Heart right ventricle (tissue), 16 donors: ENCODE measurements at places on chromosomes 3 and 15.

DNA sequence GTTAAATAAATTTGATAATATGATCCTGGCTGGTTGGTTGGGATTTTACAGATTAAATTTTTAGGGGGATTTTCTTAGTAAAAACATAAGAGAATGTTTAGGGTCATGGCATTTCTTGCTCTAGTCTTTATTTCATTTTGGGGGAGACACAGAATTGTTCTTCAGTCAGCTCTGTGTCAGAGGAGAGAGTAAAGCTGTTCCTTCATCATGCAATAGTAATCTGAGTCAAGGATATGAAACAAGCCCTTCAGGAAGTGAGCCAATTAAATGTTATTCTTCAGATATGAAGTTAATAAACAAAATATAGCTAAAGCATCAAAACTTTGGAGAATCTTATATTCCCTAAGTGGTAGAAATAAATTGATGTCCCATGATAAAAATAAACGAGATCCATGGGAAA, 22.9 kb upstream of the SLC4A7 start:
- no peak for DNase-seq

DNA sequence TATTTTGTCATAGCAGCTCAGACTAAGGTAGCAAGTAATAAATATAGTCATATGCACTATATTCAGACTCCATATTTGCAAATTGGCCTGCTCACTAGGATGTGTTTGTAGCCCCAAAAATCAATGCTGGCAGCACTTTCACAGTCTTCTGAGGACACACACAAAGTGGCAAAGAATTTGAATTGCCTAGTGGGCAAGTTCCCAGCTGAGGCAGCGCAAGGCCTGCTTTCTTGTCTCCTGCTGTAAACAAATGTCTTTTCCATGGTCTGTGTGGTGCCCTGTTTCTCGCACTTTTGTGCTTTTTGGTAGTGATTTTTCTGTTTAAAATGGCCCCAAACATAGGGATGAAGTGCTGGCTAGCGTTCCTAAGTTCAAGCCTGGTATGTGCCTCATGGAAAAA, 416.0 kb downstream of the OCA2 start:
- DNase-seq: no peak

DNA sequence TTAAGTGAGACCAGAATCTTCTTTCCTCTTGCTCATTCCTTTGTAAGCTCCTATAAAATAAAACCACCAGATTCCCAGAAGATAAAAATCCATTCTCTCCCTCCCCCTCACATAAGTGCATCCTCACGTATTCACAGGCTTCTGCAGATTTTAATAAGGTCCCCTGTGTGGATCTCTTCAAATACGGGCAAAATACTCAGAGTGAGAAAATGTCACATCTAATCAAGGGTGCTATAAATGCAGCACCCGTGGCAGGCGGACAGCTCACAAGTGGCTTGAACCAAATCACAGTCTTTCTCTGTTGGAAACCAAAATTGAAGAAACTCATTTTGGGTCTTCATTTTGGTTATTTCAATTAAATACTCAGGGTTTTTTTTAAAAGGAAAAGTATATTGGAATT, 212.9 kb upstream of the CMC1 start:
- no peak for DNase-seq

GRCh38 chr15:83970295-83970890, 265.2 kb upstream of the GOLGA6L4 start:
- peak; percentile 27 for DNase-seq

DNA sequence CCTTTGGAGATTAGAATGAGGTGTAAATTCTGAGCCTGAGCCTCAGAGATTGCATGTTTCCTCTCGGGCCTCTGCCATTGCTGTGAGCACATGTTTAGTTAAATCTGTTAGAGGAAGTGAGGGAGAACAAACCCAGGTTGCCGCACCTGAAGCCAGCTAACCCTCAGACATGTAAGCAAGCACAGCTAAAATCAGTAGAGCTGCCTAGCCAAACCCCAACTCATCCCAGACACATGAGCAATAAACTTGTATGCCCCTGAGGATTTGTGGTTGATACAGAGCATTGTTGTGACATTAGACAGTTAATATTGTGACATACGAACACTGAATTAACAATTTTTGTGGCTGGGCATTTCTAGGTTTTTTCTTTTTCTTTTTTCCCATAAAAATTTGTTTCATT, 41.9 kb downstream of the NMD3 start:
- DNase-seq: no peak

DNA sequence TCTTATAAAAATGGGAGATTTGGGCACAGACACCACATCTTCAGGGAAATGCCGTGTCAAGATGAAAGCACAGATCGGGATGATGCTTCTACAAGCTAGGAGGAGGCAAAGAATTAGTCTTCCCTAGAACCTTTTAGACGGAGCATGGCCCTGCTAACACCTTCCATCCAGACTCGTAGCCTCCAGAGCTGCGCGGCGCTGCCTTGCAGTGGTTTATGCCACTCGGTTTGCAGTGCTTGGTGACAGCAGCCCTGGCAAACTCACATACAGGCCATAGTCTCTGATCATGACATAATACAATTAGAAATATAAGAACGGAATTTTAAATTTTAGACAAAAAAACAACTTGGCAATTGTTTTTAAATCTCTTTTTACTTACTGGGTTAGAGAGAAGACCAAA, 37.1 kb upstream of the SLC41A3 start:
- DNase-seq: no peak

GRCh38 chr3:9080163-9080562, 116.9 kb upstream of the RAD18 start:
- no peak for DNase-seq

DNA sequence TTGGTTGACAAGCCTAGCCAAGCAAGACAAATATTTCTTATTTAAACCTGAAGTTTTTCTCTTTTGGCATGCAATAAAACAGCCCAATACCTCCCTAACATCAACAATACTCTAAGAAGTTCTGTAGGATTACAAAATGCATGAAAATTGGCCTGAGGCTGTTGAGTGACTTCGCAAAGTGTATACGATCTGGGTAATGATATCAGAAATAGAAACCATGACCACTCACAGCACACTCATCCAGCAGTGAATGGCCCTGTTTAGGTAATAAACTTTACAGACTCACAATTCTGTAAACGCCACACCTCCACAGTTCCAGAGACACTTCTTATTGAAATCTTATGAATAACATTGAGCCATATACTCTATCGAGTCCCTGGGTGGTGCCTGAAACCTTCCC, 83.0 kb upstream of the NAALADL2 start:
- DNase-seq: no peak

DNA sequence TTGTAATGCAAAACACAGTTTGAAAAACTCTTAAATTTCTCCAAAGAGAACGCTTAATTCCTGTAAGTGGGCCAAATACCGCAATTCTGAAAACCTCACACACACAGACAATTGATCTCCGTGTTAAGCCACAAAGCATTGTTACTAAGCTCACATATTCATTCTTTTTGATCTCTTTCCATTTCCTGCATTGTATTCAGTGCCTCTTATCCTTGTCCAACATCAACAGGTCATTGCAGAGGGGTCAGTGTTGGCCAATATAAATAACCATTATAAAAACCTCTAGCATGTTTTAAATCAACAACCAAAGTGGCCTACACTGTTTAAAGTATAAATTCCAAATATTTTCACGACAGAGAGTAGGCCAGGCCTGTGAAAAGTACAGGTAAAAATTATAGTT, 171.1 kb downstream of the PDZRN3 start:
- DNase-seq: no peak

GRCh38 chr15:85492406-85492805, 112.0 kb downstream of the AKAP13 start:
- DNase-seq: no peak

DNA sequence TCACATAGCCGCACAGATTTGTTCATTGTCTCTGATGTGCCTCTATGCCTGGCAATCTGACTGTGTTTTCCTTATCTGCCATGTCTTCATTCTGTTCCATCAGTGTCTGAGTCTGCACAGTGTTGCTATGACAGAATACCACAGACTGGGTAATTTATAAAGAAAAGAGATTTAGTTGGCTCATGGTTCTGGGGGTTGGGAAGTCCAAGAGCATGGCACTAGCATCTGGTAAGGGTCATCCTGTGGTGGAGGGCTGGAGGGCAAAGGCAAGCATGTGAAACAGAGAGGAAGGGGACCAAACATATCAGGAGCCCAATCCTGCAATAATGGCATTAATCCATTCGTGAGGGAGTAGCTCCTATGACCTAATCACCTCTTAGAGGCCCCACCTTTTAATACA, 11.9 kb upstream of the HCN4 start:
- DNase-seq: no peak

DNA sequence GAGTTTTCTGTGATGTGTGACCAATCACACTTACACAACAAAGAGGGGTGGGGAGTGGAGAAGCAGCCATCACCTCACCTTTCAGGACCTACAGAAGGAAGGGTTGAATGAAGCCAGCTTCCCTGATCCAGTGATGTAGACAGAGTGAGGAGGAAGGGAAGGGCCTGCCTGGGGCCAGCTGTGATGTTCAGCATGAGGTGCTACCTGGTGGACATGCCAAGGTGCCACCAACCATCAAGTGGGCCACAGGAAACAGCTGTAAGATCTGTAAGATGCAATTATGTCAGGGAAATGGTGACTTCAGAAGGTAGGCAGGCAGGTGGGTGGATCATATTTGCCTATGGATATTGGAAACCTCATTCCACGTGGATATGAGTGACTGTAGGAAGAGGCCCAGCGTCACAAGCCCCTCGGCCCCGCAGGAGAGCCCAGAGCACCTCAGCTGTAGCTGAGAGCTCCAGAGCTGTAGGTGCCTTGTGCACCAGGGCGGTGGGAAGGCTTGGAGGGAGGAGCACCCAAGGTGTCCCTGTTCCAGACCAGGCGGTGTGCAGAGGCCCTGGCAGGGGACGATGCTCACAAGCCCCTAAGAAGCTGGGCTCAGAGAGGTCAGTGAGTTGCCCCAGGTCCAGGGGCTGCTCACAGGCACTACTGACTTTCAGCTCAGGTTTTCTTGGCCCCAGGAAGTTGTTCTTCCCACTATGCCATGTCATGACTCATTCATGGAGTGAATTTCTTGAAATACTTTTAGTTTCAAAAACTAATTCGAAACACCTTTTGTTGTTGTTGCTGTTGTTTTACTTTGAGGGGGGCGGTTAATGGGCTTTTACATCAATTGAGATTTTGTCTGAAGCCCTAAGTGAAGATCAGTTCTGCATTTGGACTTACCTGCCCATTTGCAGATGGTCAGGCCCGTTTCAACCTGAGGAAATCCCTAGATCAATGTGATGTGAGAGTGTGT, 94.2 kb upstream of the ALDH1A3 start:
- no peak for DNase-seq

DNA sequence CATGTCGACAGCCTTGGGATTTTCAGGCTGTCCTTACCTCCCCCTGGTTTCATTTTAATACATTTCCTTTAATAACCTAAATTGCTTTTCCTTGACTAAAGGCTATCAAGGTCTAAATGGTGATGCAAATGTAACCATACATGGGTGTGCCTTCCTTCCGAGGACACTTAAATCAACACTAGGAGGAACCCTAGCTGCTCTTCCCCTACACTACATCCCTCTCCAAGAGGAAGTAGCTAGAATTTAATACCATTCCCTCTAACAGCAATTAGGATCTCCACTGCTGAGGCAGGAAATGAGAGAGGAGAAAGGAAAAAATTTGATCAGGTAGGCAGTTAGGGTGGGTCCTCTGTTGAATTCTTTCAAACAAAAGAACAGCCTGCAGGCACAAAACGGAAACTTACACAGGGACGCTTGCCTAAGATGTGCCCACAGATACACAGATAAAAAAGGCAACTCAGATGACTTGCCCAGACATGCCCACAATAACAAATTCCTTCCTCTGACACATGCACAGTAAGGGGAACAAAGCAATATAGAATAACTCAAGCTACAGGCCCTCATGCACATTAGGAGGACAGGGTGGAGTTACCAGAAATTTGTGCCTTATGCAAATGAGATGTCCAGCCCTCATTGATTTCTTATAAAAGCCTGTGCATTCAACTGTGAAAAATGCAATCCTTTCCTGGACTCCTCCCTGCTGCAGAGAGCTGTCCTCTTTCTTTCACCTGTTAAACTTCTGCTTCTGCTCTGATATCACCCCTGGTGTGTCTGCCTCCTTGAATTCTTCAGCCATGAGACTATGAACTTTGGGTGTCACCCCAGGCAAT, 1024.4 kb upstream of the CADM2 start:
- no peak for DNase-seq

DNA sequence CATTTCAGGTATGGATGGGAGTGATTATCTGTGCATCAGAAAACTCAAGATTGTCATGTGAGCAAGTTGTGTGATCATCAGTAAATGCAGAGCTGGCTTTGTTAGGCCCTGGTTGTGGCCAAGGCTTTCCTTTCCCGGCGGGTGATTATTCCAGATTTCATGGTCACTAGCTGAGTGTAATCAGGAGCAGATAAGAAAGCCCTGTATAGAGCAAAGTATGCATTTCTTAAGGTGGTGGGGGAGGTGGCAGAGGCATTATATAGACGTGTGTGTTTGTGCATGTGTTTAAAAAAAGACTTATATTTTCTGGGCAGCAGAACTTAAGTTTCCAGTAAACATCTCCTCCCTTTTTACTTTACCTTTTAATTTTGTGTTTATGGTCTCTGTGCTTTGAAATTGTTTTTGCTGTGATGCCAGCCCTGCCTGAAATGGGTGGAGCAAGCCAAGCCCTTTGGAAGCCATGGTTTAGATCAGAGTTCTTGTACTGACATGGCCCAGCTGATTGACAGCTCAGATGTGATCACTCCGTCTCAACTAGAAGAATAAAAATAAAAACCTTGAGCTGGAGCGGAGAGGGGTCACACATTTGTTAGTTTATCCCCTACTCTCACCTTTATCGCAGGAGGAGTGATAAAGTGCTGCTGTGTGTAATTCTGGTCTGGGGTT, 22.2 kb downstream of the SMAD3 start:
- DNase-seq: no peak

GRCh38 chr3:15923640-15924405, 126.0 kb upstream of the ANKRD28 start:
- DNase-seq: no peak

- DNase-seq: no peak
Measured at GRCh38 chr3:61646851-61647525, 85.6 kb downstream of the PTPRG start.

GRCh38 chr3:191026746-191027145, 164.3 kb upstream of the GMNC start:
- DNase-seq: no peak

DNA sequence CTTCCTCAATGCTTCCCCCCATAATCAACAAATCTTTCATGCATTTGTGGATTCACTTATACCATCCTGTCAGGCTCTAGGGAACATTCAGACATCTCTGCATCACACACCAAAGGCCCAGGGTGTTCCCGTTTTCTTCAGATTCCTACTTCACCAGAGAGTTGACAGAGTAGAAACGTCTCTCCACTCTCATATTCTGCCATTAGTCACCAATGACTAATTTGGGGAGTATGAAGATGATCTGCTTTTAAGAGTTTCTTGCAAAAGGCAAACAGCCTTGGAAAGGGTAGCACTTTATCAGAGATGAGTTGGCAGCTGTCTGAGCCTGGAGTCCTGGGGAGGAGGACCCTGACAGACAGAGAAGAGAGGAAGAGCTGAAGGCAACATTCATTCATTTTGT, 55.8 kb upstream of the DGKG start:
- no peak for DNase-seq

GRCh38 chr15:78641749-78642275, 802 bp upstream of the CHRNB4 start:
- no peak for DNase-seq

GRCh38 chr3:5580826-5581225, 393.3 kb downstream of the EDEM1 start:
- DNase-seq: no peak

- no peak for DNase-seq
Measured at GRCh38 chr15:77120576-77120975, 49.7 kb upstream of the TSPAN3 start.

GRCh38 chr3:140731440-140732119, 53.7 kb downstream of the TRIM42 start:
- no peak for DNase-seq
